Kasumi-1 (cell line): ENCODE measurements at places on chromosomes 6 and 20.
A peak's percentile ranks its signal among the peaks of the same experiment; 100 is the strongest.

GRCh38 chr6:142075516-142076101 lies 57.1 kb upstream of the GJE1 start:
- no peak for DNase-seq

DNA sequence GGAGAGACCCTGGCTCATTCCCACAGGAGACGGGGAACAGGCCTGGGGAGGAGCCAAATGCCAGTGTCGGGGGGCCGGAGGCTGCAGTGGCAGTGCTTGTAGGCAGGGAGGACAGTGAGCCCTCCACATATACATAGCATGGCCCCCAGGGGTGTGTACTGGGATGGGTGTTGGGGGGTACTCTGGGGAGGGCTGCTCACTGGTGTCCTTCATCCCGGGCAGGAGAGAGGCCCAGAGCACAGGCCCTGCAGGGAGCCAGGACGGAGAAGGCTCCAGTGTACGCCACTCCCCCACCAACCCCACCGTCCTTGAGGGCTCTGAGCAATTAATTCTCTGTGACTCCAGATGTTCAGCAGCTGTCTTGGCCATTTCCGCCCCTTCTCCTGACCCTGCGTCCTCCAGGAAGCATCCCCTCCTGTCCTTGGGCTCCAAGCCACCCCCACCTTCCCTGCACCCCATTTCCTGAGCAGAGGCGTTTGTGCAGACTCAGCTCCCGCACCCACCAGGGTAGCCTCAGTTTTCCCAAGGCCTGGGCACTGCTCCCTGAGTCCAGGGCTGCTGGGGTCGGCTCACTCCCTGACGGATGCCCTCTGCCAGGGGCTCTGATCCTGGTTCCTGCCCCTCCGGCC lies 3.4 kb upstream of the ABHD16B start:
- no peak for DNase-seq

DNA sequence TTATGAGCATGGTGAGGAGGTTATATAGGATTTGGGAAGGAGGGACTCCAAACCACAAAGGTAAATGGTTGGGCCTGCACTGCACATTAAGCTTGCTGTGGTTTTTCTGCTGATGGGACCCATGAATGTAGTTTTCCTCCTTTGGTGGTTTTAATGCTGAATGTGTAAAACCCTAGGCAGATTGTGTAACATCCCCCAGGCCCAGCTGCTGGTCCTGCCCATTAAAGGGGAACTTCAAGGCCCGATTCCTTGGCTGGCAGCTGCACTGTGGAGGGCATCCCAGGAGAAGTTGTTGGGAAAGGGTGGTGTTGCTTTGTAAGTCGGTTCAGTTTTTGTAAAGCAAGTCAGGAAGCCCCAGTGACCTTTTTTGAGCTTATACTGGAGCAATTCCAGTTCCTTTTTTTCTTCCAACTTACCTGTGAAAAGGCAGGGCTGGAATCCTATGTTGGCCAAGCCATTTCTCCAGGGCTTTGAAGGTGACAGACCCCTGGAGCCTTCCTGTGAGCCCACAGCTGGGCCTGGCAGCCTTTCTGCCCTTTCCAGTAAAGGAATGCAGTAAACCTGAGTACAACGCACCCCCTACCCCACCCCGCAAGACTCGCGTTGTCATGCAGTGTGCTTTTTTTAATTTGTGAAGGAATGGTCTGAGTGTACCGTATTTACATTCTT lies 43.1 kb upstream of the NAA20 start:
- DNase-seq = peak; percentile 66

DNA sequence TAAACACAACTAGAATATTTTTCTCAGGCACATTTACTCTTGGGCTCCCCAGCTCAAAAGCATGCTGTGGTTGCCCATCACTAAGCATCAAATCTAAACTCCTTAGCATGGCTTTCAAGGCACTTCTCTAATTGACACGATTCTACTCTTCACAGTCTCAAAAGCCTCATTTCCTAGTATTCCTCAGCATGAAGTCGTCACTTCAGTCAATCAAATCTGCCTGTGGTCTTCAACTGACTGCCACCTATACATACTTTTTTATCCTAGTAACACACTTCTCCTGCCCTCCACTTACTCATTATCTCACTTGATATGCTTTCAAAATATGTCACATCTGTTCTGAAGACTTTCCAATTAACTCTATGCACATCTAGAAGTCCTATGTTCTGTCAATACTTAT lies 110.3 kb downstream of the TBC1D32 start:
- no peak for DNase-seq

DNA sequence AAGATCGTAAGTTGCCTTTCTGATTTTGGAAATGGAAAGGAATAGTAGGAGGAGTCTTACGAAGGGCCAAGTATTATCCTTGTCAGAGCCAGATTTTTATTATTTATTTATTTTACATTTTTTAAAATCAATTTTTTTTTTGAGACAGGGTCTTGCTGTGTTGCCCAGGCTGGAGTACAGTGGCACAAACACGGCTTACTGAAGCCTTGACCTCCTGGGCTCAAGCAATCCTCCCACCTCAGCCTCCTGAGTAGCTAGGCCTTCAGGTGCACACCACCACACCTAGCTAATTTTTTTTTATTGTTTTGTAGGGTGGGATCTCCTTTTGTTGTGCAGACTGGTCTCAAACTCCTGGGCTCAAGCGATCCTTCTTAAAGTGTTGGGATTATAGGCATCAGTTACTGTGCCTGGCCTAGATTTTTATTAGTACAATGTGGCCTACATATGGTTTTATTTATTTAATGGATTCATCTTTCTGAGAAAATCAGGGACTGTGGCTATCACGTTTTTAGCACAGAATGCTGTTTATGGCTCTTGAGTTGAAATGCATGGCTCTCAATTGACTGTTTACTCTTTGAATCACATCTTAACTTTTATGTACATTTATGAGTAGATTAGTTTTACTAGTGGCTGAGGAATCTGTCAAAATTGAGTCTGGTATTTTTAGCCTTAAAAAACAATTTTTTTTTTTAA lies 16.7 kb downstream of the CDC5L start:
- no peak for DNase-seq

GRCh38 chr20:22584522-22584921 lies at the start of gene FOXA2:
Gene FOXA2, minus strand, starts transcription at chr20:22584572. Its CDS starts 294 bp downstream, at chr20:22584278.
- no peak for DNase-seq

DNA sequence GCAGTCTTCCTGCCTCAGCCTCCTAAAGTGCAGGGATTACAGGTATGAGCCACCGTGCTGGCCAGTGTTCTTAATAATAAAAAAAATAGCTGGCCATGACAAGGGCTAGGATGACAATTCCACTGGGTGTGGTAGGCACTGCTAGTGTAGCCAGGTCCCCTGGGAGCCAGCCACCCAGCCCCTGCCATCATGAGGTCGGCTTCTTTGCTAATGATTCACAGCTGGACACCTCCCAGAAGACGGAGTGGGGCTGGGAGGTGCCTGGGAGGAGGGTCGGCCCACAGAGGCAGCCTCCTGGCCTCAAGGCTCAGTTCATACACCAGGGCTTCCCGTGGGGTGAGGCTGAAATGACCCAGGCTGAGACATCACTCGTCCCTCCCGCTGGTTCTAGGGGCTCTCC lies 230.4 kb downstream of the TAF4 start:
- no peak for DNase-seq
